ENCODE measurements at places on chromosomes 13 and 19.

GRCh38 chr13:23202383-23202782 is 21.6 kb downstream of the SGCG start:
- no peak for DNase-seq

DNA sequence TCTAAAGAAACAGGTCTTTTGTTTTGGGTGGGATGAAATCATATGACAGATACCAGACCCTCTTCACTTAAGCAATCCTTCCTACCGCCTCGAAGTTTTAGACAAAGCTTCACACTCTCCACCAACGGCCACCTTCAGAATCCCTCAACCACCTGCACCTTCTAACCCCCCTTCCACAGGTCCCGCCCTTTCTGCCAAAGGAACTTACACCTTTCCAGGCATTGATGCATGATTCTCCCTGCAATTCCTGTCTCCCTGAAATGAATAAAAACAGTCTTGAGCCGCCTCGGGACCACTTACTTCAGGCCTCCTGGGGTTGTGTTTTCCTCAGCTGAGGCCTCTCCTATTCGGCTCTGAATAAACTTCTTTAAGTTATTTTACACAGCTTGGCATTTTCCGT is 859 bp downstream of the ZNF433 start:
- DNase-seq = no peak

- peak; percentile 75 for DNase-seq
These were observed 22.2 kb downstream of the RASA3 start for GRCh38 chr13:114110091-114110829.

GRCh38 chr13:25887962-25888655 is 163.7 kb downstream of the SHISA2 start:
- no peak for DNase-seq

DNA sequence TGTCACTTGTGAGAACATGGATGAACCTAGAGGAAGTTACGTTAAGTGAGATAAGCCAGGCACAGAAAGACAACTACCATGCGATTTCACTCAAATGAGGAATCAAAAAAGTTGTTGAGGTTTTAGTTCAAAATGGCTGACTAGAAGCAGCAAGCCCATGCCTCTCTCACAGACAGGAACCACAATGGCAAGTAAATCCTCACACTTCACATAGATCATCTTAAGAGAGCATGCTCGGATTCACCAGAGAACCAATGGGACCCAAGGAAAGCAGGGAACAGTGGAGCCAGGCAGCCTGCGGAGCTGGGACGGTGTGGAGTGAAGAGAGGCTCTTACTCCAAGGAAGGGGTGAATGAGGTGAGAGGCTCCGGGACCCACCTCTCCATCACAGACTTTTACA is 581.0 kb downstream of the UQCRFS1 start:
- no peak for DNase-seq

- DNase-seq = no peak
These were observed 10.5 kb upstream of the KLK4 start for GRCh38 chr19:50921426-50922316.

GRCh38 chr19:1286487-1287353 is 1.0 kb downstream of the EFNA2 start:
- no peak for DNase-seq

DNA sequence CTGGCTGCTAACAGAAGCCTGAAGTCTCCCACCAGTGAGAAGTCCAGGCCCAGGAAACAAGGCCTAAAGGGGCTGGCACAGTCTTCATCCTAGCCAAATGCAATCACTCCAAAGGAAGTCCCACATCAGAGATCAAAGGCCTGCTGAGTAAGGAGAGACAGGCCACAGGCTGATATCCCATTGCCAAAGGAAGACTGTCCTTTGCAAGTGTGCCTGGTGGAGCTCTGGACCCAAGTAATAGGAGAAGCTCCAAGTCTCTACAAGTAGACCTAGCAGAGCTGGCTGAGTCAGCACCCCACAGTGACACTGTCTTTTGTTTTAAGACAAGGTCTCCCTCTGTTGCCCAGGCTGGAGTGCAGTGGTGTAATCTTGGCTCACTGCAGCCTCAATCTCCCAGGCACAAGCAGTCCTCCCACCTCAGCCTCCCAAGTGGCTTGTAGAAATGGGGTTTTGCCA is 4.5 kb downstream of the DBP start:
- no peak for DNase-seq
